ENCODE measurements at places on chromosomes 7 and 10.

- DNase-seq = no peak
Observed at GRCh38 chr7:131897016-131897789, 340.8 kb upstream of the PODXL start.

DNA sequence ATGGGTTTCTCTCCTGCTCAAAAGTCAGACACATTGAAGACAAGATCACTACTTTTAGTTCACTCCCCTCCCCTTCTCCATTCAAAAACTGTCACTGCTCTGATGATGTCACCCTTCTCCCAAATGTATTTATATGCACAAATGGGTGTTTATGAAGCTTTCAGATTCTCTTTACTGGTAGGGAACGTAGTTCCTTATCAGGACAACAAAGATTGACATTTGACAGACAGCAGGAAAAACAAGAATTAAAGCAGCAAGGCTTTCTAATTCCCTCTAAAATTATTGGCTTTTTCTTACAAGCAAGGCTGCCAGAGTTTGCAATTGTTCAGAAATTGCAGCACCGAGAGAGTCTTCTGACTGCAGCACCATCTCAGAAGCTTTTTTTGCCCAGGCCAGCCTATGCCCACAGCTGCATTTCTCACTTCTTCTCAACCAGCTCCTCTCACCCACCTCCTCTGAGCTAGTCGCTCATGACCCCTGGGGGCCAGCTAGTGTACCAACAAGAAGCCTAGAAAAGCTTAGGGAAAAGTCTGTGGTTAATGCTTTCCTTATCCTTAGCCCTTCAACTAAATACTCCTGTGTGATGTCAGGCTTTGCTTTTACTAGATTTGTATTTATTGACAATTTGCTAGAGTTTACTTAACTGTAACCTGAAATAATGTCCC, 265.1 kb downstream of the HTR7 start:
- no peak for DNase-seq

DNA sequence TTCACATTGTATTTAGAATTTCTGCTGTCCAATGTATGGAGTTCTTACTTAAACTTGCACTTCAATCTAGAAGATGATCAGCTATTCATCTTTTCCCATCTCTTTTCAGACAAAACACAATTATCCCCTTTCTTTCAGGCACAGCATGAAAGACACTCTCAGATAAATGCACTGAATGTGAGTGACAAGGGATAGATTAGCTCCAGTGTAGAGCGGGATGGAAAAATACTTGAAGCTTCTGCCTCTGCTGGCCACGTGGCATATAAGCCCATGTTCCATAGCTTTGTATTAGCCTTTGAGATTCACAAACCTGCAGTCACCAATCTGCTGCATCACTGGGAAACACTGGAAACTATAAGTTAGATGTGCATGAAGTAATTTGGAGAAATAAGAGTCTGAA, 162.2 kb upstream of the FAM3C start:
- no peak for DNase-seq

- no peak for DNase-seq
Observed at GRCh38 chr10:102066399-102067088, 1.4 kb downstream of the HPS6 start.

DNA sequence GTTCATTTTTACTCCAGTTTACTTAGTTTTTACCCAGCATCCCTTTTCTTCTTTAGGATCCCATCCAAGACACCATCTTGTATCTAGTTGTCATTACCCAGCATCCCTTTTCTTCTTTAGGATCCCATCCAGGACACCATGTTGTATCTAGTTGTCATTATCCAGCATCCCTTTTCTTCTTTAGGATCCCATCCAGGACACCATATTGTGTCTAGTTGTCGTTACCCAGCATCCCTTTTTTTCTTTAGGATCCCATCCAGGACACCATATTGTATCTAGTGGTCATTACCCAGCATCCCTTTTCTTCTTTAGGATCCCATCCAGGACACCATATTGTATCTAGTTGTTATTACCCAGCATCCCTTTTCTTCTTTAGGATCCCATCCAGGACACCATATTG, 63.4 kb upstream of the GJD4 start:
- no peak for DNase-seq

All from PC-9 (cell line).